Calu3 (cell line): ENCODE measurements at places on chromosomes 12 and 14. TPM values are rescaled to one million over a fixed set of nuclear protein-coding genes. Genes with fewer than 3 reads are reported as not detected.

Gene SRSF5
- 253 and 256 TPM in 2 replicates for total RNA-seq

Gene LTBR
- 165 and 167 TPM in 2 replicates for total RNA-seq

Gene MMP19
- total RNA-seq, result not detected in 2 replicates

Gene GYS2
- total RNA-seq, result not detected in 2 replicates

Gene CSAD
- total RNA-seq, result 12.2 and 24.0 TPM in 2 replicates

Gene GNB3
- total RNA-seq, result not detected in 2 replicates

Gene FOXG1
- not detected in 2 replicates for total RNA-seq

Gene NAA30
- total RNA-seq, result 16.0 and 17.2 TPM in 2 replicates

GRCh38 chr14:50100805-50101204, 15.6 kb downstream of the VCPKMT start:
- H3K4me1 ChIP-seq, result peaks cover 30% of the 10 kb centered on the region
- no peak overlapping the region for H3K4me3 ChIP-seq
- DNase-seq, result no peak
- no peak overlapping the region for H3K27ac ChIP-seq

DNA sequence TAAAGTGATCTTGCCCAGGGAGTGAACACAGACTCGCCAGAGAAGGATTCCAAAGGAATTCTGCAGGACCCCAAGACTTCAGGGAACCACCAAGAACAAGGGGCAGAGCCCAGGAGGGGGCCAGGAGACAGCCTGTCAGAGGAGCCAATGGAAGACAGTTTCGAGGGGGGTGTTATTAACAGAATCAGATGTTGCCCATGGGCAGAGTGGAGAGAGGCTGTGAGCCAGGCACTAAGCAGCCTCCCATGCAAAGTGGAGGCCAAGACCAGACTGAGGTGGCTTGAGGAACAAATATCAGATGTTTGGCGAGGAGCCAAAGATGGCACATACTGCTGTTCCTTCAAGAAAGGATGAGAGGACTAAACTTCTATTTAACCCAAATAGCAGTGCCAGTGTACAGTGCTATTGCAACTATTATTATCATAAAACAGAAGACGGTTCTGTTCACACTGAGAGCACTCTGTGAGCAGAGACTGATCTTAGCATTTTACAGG, 12.6 kb downstream of the APPL2 start:
- no peak for DNase-seq
- peaks cover 19% of the 10 kb centered on the region for H3K36me3 ChIP-seq
- H3K27me3 ChIP-seq, result no peaks in the 10 kb centered on the region

DNA sequence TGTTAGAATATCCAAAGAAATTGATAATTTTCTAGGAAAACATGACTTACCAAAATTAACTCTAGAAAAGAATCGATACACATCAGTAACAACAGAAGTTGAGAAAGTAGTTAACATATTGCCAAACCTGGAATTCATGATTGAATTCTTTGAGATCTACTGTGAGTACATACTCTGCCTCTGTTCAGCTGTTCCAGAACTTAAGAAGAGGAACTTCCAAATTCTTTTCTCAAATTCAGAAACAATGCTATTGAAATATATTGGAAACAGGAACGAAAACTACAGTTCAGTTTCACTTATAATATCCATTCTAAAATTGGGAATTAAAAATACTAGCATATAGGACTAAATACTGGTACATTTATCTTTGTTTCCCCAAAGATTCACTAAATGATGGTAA, 57.9 kb downstream of the MARK3 start:
- no peak for DNase-seq
- no peak overlapping the region for H3K4me3 ChIP-seq
- no peaks in the 10 kb centered on the region for H3K27me3 ChIP-seq
- H3K36me3 ChIP-seq, result peaks cover 31% of the 10 kb centered on the region

GRCh38 chr12:68043435-68043834, 54.2 kb downstream of the IFNG-AS1 start:
- DNase-seq, result no peak
- no peaks in the 10 kb centered on the region for H3K4me1 ChIP-seq
- H3K36me3 ChIP-seq, result no peaks in the 10 kb centered on the region
- H3K4me3 ChIP-seq, result no peak overlapping the region
- H3K27me3 ChIP-seq, result no peaks in the 10 kb centered on the region

DNA sequence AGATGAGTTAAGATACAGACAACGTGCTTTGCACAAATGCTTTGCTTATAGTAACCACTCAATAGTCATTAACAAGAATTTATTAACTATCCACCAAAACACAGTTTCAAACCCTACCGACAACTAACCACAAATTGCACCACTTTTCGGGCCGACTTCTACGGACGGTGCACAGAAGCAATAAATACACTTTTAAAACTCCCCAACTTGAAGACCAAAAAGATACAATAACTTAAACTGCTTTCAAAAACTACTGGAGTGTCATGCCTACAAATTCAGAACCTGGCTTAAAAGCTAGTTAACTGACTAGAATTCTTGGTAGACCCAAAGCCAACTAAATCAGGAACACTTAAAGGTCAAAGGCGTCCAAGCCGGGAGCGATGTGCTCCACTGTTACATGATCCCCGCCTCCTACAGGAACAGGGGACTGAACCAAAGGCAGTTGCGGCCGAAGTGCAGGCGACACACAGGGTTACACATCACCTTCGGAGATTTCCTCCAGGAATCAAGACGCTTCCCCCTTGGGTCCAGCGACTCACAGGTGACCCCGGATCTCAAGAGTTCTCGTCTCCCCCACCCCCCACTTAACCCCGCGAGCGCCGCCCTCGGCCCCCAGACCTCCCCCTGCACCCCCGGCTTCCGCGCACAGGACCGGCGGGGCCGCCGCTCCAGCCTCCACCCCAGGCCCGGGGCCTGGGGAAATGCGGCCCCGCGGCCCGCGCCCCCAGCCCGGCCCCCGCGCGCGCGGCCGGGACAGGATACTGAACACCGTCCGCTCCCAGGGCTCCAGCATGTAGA, 507 bp downstream of the SPTSSA start:
- peaks cover 25% of the 10 kb centered on the region for H3K36me3 ChIP-seq
- H3K4me3 ChIP-seq, result peak overlapping the region; percentile 82
- H3K27me3 ChIP-seq, result no peaks in the 10 kb centered on the region
- peak; percentile 51 for DNase-seq
- no peaks in the 10 kb centered on the region for H3K4me1 ChIP-seq
- peak overlapping the region; percentile 78 for H3K27ac ChIP-seq

DNA sequence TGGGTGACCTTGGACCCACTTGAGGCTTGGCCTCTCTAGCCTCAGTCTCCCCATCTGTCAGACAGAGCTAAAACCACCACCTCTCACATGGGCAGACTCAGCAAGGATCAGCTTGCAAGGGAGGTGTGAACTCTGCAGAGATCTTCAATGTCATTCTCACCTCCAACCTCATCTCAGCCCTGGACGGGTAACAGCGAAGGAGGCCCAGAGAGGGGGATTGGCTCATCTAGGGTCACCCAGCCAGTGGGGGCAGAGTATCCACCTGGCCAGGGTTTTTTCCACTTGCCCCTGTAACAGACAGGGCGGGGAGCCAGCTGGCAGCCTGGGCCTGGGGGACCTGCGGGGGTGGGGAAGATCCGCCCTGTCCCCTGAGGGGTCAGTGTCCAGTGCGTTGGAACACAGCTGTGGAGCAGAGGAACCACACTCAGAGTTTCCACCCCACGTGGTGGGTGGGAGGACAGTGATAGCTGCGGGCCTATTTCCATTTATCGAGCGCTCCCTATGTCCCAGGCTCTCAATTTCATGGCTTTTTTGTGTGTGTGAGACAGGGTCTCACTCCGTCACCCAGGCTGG, 27.4 kb downstream of the DTX1 start:
- peaks cover 15% of the 10 kb centered on the region for H3K4me1 ChIP-seq
- no peak overlapping the region for H3K27ac ChIP-seq
- peaks cover 53% of the 10 kb centered on the region for H3K27me3 ChIP-seq
- DNase-seq, result no peak
- H3K4me3 ChIP-seq, result no peak overlapping the region

DNA sequence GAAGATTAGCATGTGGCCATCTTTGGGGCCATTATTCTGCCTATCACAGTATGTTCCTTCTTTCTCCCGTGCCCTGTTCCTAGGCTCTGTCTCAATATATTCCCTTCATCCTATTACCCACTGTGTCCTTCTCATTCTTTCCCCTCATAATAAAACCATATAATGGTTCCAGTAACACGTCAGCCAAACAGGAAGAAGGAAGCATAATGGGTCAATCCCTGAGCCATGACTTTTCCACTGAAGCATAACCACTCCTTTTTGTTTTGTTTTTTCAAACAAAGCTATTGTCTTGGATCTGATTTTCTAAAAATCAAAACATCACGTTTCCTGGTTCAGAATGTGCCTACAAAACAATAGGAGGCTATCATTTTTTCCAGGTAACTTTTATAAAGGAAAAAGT, 21.3 kb upstream of the RHOJ start:
- H3K27ac ChIP-seq, result no peak overlapping the region
- no peak for DNase-seq
- no peaks in the 10 kb centered on the region for H3K36me3 ChIP-seq
- no peak overlapping the region for H3K4me3 ChIP-seq
- H3K27me3 ChIP-seq, result no peaks in the 10 kb centered on the region

- no peaks in the 10 kb centered on the region for H3K27me3 ChIP-seq
- H3K36me3 ChIP-seq, result no peaks in the 10 kb centered on the region
- H3K4me3 ChIP-seq, result no peak overlapping the region
- H3K27ac ChIP-seq, result no peak overlapping the region
- no peak for DNase-seq
These were observed 7.6 kb upstream of the EIF2S3B start for GRCh38 chr12:10498042-10498441.

DNA sequence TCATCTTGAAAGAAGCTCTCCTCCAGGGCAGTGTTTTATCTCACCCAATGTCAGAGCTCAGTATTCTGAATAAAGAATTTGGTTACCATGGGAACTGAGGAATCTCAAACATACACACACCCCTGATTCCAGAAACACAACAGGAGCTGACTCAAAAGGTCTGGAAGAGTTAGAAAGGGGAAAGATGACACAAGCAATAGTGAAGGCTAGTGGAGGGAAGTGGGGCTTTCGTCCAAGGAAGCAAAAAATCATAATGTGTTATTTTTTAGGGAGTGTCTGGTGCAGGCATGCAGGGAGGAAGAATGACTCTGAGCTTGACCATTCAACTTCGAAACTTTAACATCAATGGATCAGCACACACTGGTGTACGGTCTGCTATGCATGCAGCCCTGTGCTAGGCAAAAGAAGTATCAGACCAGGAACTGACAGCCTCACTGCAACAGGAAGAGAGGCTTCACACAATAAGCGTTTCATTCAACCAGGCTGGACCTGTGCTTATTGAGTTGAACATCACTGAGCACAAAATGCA, 20.3 kb downstream of the HEBP1 start:
- H3K4me3 ChIP-seq, result no peak overlapping the region
- H3K27ac ChIP-seq, result no peak overlapping the region
- H3K4me1 ChIP-seq, result peaks cover 8% of the 10 kb centered on the region

DNA sequence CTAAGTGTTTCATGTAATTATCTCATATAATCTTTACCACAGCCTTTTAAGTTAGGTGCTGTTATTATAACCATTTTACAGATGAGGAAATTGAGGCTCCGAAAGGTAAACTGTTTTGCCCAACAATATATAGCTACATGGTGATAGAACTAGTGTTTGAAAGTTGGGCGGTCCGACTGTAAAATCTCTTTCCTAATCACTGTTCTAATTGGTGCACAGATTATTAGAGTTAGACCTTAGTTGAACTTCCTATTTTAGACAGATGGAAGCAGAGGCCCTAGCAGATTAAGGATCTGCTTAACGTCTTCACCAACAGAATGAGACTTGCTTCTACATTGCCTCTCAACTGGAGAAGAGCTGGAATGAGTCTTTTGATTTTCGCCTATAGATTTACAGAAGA, 30.0 kb upstream of the DUSP6 start:
- H3K4me3 ChIP-seq, result no peak overlapping the region
- DNase-seq, result no peak
- no peaks in the 10 kb centered on the region for H3K27me3 ChIP-seq
- peaks cover 76% of the 10 kb centered on the region for H3K4me1 ChIP-seq
- peaks cover 5% of the 10 kb centered on the region for H3K36me3 ChIP-seq

- H3K4me3 ChIP-seq, result no peak overlapping the region
- DNase-seq, result no peak
- no peak overlapping the region for H3K27ac ChIP-seq
These were observed 12.5 kb downstream of the SGPP1 start for GRCh38 chr14:63715360-63715759.

DNA sequence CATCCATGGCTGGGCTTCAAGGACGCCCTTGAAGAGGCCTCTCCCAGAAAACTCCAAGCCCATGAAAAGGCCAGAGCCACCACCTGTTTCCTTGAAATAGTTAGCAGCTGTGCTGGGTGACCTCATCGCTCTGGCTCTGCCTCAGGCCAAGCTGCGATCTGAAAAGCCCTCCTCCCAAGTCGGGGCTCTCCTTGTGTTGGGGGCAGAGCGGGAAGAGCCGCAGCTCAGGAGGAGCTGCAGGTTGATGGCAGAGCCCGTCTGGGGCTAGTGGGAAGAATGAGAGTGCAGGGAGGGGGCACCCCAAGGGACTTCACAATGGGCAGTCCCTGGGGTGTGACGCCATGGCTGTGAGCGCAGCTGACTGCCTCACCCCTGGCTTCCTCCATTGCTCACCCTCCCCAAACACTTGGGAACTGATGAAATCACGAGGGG, 50.0 kb upstream of the STON2 start:
- no peaks in the 10 kb centered on the region for H3K36me3 ChIP-seq
- no peak overlapping the region for H3K4me3 ChIP-seq
- no peak for DNase-seq
- H3K27ac ChIP-seq, result no peak overlapping the region

DNA sequence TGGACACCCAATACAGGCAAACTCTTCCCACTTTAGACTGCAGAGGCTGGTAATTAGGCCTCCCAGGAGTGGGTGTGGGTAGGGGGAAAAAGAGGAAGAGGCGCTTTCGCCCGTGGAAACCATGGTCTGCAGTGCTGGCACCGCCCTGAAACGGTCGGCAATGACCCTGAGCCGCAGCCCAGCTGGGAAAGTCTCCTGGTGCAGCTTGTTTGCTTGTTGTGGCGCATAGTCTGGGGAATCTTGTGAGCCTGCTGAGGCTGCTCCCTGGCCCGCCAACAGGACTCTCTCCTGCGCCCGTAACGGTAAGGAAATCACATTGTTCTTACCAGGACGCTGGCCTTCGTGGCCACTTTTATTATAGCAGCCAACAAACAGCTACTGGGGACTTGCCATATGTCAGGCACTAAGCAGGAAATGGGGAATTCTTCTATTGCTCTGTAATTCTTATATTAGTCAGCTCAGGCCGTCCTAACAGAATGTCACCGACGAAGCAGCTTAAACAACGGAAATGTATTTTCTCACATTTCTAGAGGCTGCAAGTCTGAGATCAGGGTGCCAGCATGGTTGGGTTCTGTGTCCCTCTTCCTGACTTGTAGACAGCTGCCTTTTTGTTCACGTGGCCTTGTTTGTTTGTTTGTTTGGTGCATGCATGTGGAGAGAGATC, 52.5 kb upstream of the RIN3 start:
- H3K4me1 ChIP-seq, result no peaks in the 10 kb centered on the region
- no peak for DNase-seq
- no peak overlapping the region for H3K27ac ChIP-seq
- H3K4me3 ChIP-seq, result no peak overlapping the region
- peaks cover 10% of the 10 kb centered on the region for H3K27me3 ChIP-seq
- H3K36me3 ChIP-seq, result no peaks in the 10 kb centered on the region

GRCh38 chr12:63880742-63881263, 36.3 kb downstream of the SRGAP1 start:
- no peaks in the 10 kb centered on the region for H3K36me3 ChIP-seq
- H3K27ac ChIP-seq, result no peak overlapping the region
- no peaks in the 10 kb centered on the region for H3K27me3 ChIP-seq
- H3K4me1 ChIP-seq, result peaks cover 9% of the 10 kb centered on the region

GRCh38 chr12:122012184-122012583, 9.5 kb upstream of the BCL7A start:
- no peak for DNase-seq
- H3K27me3 ChIP-seq, result no peaks in the 10 kb centered on the region
- H3K27ac ChIP-seq, result no peak overlapping the region
- no peak overlapping the region for H3K4me3 ChIP-seq
- H3K36me3 ChIP-seq, result no peaks in the 10 kb centered on the region

- no peak overlapping the region for H3K4me3 ChIP-seq
- H3K4me1 ChIP-seq, result no peaks in the 10 kb centered on the region
- no peak overlapping the region for H3K27ac ChIP-seq
These were observed 36.9 kb downstream of the TTLL5 start for GRCh38 chr14:75697918-75698317.
